ENCODE measurements at places on chromosomes 4 and X.

- DNase-seq = no peak
Observed at GRCh38 chrX:139787601-139788000, 79.6 kb upstream of the MCF2 start.

DNA sequence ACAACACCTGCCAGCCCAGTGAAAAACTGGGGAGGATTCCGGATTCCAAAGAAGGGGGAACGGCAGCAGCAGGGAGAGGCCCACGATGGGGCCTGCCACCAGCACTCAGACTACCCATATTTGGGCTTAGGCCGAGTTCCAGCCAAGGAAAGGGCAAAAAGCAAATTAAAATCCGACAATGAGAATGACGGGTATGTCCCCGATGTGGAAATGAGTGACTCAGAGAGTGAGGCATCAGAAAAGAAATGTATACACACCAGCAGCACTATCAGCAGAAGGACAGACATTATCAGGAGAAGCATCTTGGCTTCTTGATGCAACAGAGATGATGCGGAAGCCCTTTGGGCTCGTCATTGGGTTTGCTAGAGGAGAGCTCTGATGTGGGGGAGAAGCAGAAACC lies 62.4 kb downstream of the JADE1 start:
- no peak for DNase-seq

- no peak for DNase-seq
Observed at GRCh38 chr4:170526471-170526870, 436.7 kb upstream of the AADAT start.

- DNase-seq = no peak
Observed at GRCh38 chr4:139851639-139852038, 186.0 kb downstream of the MGST2 start.

- DNase-seq = no peak
Observed at GRCh38 chr4:14857475-14857874, 144.8 kb upstream of the CPEB2 start.

DNA sequence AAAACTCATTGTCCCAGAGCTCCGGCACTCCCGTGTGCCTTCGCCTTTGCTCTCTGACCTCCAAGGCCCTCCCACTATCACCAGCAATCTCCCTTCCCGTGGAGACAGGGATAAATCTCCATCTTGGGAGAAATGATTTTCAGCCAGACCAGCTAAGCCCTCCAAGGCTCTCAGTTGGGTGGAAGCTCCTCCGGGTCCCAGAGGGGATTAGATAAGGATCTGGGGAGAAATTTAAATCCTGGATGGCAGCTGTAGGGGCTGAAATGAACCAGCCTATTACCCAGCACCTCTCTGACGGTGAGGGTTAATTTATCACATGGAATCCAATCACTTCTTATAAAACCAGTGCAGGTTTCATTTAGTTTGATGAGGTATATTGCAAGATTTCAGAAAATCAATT lies 366.2 kb downstream of the FBXW7 start:
- no peak for DNase-seq

GRCh38 chrX:137101273-137101990 lies 67.6 kb upstream of the GPR101 start:
- DNase-seq = no peak
